ENCODE measurements at places on chromosomes 6 and 20. TPM values are rescaled to one million over a fixed set of nuclear protein-coding genes. Genes with fewer than 3 reads are reported as not detected.
A peak's percentile ranks its signal among the peaks of the same experiment; 100 is the strongest.

The PKIB gene
- polyA plus RNA-seq, result 1.6 TPM

DNA sequence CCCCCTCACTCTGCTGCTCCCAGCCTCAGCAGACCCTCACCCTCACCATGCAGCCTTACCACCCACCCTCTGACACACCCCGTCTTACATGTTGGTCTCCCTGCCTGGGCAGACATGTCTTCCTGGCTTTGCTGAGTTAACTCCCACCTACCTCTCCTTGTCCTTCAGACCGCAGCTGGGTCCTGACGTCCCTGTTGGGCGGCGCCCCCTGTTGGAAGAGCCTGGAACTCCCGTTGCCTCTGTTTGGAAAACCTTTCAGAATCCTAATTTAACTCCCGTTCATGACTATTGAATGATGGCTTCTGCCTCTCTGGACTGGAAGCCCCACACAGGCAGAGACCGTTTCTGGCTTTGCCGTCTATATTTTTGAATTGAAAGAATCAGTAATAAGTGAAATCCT is 245.1 kb downstream of the MYLK4 start:
- no peak for DNase-seq

DNA sequence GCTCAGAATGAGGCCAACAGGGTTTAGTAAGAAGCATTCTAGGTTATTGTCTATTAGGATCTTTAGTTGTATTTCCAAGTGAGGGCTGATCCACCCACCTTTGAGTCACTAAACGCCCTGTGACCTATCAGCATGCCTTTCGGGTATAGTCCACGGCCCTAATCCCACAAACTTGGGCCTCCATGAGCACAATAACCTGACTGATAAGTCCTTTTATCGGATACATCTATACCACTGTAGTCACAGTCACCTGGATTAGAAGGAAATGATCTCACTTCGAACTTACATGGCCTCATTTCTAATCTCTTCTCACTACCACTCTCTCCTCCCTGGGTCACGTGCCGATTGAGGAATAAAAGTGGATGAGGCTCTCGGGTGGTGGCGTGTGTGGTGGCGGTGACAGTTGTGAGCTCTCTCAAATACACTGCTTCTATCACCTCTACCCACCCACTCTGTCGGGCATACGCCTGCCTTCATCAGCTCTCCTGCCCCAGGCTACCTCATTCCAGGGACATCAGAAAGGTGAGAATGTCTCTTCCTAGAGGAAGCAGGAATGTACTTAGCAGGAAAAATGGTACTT is 65.2 kb downstream of the TRAM2 start:
- no peak for DNase-seq

- no peak for DNase-seq
Observed at GRCh38 chr6:13300643-13301590, 27.4 kb downstream of the TBC1D7 start.

The PACSIN1 gene
- polyA plus RNA-seq, result 0.72 TPM

GRCh38 chr6:82072121-82072521 is 175.4 kb downstream of the IBTK start:
- DNase-seq, result no peak

GRCh38 chr20:46757135-46757534 is 47.7 kb downstream of the SLC2A10 start:
- DNase-seq, result no peak

The EPPIN gene
- polyA plus RNA-seq, result 0.36 TPM

- DNase-seq, result no peak
Observed at GRCh38 chr6:108117427-108118358, 43.2 kb upstream of the OSTM1 start.

DNA sequence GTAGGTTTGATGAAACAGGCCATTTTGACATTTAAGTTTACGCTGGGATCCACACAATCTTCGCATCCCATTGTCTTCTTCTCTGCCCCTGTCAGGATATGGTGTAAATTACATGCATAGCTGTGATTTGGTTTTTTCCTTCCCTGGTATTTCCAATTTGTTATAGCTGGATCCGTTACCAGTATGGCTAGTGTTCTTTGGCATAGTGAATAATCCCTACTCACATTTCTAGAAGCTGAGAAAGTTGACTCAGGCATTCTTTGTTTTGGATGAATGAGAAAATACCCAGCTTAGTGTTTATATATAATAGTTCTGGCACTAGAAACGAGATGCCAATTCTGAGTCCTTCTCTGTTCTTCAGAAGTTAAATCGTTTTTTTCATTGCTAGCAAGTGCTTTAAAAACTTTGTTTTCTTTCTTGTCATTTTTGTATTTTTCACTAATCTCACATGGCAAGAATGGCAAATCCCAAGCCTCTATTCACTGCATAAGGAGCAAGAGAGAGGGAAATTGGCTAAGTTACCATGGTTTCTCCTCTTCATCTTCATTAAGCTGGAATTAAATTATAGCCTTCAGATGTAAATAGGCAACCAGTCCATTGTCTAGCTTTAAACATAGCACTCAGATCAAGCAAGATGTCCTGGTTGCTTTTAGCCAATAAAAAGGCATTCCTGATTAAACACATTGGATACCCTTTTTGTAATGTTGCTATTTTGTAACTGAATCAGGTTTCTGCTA is 91.9 kb upstream of the LAMP5 start:
- no peak for DNase-seq

The OTOR gene
- polyA plus RNA-seq, result not detected

- no peak for DNase-seq
Observed at GRCh38 chr6:53771785-53772624, 22.8 kb upstream of the LRRC1 start.

DNA sequence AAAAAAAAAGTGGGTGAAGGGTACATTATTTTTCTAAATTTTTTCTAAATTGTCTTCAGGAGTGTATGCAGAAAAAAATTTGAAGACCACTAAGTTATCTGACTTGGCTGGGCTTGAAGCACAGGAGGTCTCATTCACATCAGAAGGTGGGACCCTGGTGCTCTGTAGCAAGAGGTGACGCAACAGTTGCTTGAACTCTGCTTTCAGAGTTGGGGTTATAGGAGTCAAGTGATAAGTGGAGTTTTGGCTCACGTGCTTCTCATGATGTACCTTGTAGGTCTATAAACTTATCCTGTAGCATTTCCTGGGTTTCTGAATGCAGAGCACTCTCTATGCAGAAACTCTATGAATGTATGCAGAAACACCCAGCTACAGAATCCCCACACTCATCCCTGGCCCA is 58.5 kb upstream of the FOXC1 start:
- no peak for DNase-seq

- DNase-seq, result peak; percentile 78
Observed at GRCh38 chr6:31826793-31827285, 699 bp upstream of the HSPA1B start.

The SLC17A1 gene
- 24.0 TPM for polyA plus RNA-seq

GRCh38 chr6:26304797-26305640 is 60.0 kb upstream of the BTN3A2 start:
- DNase-seq, result no peak

DNA sequence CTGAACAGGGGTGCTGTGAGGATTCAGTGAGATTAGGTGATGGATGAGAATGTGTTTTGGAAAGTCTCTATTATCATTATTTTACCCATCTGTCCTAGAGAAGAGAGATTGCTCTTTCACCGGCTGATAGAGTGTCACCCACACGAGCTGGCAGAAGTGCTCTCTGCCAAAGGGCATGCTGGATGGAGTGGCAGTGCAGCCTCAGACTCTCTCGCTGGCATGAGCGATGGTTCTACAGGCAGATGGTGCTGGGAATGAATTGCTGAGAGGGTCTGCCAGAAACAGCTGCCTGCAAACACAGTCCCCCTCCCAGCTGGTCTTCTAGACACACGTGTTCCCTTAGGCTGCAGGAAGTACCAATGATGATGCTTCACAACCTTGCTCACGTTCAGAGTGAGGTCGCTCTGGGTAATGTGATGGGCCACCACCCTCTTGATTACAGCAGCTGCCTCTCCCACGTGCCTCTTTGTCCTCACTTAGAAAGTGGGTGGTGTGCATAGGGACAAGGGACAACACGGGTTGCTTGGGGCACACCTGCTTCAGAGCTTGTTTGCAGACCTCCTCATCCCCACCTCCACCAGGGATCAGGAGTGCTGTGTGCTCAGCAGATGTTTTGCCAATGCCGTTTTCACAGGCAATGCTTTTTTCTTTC is 84.7 kb downstream of the FOXA2 start:
- DNase-seq, result no peak

DNA sequence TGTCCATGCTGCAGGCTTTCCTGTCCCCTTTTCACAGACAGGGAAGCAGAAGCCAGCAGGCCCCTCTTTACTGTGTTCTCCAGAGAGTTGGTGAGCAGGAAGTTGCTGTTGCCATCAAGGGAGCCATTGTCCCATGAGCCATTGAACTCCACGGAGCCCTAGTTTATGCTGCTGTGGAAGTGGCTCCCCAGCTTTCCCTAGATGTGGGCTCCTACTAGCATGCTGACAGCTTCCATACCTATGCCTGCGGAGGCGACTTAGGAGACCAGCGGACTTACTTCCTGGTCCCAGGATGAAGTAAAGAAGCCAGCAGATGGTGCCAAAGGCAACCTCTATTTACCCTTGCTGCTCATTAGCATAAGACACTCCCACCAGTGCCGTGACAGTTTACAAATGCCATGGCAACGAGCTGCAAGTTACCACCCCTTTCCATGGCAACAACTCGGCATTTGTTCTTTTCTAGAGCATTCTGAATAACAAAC is 30.8 kb upstream of the FKBP1A start:
- DNase-seq, result no peak

GRCh38 chr20:8216375-8217200 is 84.5 kb downstream of the PLCB1 start:
- DNase-seq, result no peak

- DNase-seq, result no peak
Observed at GRCh38 chr20:35299780-35300179, 7.6 kb upstream of the FAM83C start.

DNA sequence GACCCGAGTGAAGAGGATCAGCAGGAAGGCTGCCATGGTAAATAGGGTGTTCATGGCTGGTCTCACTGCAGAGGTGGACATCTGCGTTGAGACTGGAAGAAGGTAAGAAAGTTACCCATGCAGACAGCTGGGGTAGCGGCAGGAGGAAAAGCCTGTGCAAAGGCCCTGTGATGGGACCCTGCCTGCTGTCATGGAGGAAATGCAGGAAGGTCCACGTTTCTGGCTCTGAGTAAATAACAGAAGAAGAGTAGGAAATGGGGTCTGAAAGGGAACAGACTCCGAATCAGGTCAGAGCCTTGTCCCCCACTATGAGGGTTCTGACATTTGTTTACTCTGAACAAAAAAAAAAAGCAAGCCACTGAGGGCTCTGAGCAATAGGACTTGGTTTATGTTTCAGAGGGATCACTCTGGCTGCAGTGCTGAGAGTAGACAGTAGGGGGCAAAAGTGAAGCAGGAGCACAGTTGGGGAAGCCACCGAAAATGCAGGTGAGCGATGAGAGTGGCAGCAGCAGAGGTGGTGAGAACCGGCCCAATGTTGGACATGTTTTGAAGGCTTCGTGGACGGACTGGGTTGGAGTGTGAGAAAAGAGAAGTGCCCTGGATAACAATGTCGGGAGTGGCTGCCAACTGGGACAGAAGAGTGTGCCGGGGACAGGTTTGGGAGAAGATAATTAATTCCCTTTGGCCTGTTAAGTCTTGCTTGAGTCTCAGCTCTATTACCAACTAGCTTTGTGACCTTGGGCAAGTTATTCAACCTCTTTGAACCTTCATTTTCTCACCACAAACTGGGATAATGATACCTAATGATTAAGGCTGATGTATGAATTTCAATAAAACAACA is 57.9 kb upstream of the MAP7 start:
- peak; percentile 38 for DNase-seq

The CLDN20 gene
- polyA plus RNA-seq, result 0.87 TPM

The RIPPLY2 gene
- 0.05 TPM for polyA plus RNA-seq

DNA sequence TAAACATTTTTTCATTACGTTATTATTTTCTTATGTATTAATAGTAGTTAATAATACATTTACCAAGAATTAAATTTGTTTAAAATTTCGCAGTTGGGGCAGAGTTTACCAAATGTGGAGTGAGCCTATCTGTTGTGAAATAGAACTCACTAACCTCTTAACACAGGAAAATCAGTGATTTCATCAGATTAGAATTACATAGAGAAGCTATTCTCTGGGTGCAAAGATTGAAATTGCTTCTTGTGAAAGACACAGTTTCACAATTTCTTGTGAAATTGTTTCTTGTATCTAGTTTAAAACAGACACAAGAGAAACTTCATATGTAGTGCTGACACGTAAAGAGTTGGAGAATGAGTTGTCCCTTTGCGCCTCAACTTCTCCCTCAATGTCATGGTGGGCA is 69.4 kb upstream of the PRL start:
- DNase-seq, result no peak

- no peak for DNase-seq
Observed at GRCh38 chr20:2305946-2306345, 10.1 kb downstream of the TGM3 start.

GRCh38 chr20:41692479-41693135 is 74.4 kb upstream of the CHD6 start:
- peak; percentile 79 for DNase-seq

GRCh38 chr6:115594891-115595290 is 465.8 kb downstream of the FRK start:
- DNase-seq, result no peak

DNA sequence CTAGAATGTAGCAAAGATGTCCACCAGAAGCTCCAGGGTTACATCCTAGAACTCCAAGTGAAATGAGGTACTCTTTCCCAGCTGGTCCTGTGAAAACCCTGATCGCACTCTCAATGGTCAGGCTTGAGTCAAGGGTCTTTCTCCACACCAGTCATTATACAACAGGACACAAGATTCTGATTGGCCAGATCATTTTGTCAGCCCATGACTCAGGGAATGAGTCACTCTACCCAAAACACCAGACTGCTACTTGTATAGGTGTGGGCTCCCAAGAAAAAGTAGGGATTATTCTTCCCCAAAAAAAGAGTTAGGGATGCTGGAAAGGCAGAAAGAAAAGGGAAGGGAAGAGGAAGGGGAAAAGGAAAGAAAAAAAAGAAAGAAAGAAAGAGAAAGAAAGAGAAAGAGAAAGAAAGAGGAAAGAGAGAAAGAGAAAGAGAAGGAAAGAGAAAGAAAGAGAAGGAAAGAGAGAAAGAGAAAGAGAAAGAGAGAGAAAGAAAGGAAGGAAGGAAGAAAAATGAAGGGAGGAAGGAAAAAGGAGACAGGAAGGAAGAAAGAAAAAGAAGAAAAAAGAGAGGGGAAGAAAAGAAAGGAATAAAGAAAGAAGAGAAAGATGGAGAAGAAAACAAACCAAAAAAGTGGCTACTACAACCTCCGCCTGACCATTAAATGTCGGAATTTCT is 30.5 kb downstream of the ANKEF1 start:
- no peak for DNase-seq
